Skin of body (tissue), 3 donors: ENCODE measurements at places on chromosomes 3 and 15. TPM values are rescaled to one million over a fixed set of nuclear protein-coding genes. Genes with fewer than 3 reads are reported as not detected.
A peak's percentile ranks its signal among the peaks of the same experiment; 100 is the strongest.

- no peak for DNase-seq
Measured at GRCh38 chr15:44735482-44736180, 697 bp upstream of the TRIM69 start.

GRCh38 chr3:45567730-45568172 lies 26.8 kb upstream of the LIMD1 start:
- no peak for DNase-seq

DNA sequence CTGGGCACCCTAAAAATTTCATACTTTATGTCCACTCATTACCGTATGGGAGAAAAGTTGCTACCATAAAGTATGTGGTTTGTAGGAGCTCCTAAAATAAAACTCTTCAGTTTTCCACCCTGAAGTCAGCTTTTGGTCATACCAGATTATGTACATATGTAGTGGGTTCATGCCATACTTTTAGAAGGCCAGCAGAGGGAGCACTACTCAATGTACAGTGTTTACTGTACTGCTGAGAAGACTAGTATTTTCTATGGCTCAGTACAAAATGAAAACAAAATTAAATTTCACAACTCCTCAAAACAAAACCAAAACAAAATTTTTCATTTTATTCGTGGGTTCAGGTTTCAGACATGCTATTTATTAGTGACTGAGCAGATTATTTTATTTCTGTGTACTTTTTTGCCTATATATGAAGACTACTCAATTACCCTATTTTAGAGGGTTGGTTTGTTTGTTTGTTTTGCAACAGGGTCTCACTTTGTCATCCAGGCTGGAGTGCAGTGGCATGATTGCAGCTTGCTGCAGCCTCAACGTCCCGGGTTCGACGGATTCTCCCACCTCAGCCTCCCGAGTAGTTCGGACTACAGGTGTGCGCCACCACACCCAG lies 24.3 kb downstream of the NXPE3 start:
- DNase-seq: peak; percentile 65

GRCh38 chr3:141064255-141064926 lies 13.2 kb downstream of the SPSB4 start:
- peak; percentile 18 for DNase-seq

DNA sequence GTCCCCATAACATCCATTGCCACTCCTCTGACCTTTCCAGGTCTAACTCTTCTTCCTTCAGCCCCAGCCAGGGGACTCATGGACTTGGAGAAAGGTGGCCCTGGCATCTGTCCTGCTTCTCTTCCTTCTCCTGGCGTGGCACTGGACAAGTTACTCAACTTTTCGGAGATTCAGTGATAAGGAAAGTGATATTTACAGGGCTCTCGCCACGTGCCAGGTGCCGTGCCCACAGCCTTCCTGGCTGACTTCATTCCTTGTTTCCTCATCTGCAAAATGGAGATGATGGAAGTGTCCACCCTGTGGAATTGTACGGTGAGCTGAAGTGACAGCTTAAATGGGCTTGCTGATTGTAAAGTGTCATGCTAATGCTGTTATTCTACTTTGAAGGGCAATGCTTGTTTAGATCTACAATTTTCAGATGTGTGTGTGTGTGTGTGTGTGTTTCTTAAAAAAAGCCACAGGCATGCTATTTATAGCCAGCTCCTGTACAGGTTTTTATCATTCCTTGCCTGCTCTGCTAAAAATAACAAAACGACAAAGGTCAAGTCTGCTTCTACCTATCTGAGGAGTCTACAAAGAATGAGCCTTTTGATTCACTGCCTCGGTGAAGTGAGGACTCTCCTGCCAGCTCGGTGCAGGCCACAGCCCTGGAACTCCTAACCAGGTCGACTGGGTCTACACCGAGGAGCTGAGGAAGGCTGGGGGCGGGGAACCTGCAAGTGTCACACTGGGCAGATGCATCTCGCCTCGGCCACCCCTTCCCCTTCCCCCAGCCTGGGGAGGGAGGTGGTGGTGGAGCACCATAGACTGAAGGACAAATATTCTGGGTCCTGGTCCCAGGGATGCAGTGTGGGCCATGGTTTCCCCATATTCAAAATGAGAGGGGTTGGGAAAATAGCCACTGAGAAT lies 11.4 kb upstream of the ATP2B2 start:
- DNase-seq: no peak

DNA sequence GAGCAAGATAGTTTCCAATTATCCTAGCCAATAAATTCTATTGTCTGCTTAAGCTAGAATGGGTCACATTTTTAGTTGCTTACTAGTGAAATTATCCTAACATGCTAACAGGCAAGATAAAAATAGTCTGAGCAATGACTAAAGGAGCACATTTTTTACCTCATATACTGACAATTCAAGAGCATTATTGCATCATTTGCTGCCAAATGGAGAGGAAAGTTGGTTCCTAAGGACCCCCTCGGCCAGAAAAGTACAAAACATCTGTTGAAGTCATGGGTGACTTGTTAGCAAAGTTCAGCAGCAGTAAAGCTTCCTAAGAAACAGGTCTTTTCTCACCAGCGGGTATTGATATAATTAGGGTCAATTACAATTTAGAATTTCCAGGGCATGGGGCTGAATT lies 1001.0 kb downstream of the FHIT start:
- no peak for DNase-seq

- peak; percentile 36 for DNase-seq
Measured at GRCh38 chr15:99450896-99451358, 114.9 kb upstream of the MEF2A start.

- no peak for DNase-seq
Measured at GRCh38 chr3:45635475-45636256, 41.1 kb downstream of the LIMD1 start.

- DNase-seq: no peak
Measured at GRCh38 chr3:141311170-141311495, 57.2 kb upstream of the ZBTB38 start.

GRCh38 chr15:79035111-79035601 lies 55.4 kb downstream of the RASGRF1 start:
- DNase-seq: no peak

DNA sequence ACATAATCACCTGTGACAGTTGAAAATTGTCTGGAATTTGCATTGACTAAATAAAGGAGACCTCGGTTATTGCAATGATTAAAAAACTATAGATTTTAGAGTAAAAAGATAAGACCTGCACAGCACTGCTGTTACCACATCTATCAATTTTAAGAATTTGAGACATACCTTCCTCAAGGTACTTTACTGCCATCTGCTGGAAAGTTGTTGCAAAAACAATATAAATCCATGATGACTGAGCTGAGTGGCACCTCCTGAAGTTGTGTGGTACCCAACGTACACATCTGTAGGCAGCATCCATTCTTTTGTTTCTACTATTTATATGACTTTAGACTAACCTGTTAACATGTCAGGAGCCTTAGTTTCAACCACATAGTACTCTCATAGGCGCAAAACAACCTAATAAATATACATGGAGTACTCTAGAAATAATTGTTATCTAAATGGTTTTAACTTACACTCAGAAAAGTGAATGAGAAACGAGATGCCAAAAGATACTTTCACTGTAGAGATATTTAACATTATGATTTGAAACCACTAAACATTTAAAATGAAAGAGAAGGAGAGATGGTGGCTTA lies 106.7 kb downstream of the GHSR start:
- DNase-seq: no peak

- no peak for DNase-seq
Measured at GRCh38 chr3:118127992-118128391, 906.7 kb downstream of the IGSF11 start.

- no peak for DNase-seq
Measured at GRCh38 chr15:45641999-45642932, 7.4 kb downstream of the SQOR start.

DNA sequence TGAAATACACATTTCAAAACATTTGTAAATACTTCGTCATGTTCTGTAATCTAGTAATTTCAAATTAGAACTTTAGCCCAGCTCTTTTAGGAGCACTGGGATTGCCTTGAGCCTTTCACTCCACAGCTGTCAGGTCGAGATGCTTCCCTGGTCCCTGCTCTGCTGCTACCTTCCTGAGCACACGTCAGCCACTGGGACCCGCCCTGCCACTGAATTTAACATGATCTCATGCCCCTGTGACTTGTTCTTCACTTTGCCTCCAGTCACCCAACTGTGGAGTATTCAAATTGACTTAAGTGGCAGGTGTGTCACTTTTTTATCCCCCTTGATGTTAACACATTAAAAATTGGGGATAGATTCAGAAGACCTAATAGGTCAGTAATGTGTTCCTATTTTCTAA lies 3.3 kb downstream of the ARRDC4 start:
- no peak for DNase-seq

- no peak for DNase-seq
Measured at GRCh38 chr3:189582179-189582578, 49.0 kb upstream of the TP63 start.

DNA sequence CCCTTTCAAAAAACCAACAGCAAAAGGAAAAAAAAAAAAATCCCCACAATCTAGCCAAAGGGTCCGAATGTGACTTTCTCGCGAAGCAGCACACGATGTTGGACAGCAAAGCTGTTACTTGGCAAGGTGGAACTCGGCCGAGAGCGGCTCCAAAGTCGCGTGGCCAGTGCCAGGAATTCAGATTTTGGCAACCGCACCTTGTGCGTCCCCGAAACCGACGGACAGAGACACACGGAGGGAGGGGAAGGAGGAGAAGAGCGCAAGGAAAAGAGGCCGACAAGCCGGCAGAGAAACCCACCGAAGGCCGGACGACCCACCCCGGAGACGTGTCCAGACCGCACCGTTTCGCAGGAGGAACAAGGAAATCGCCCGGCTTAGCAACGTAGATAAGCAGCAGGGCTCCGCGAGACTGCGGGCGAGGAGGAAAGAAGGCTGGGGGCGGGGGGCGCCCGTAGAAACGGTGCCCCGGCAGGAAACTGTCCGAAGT lies 517.3 kb downstream of the MECOM start:
- no peak for DNase-seq

- no peak for DNase-seq
Measured at GRCh38 chr15:35748105-35748504, 202.1 kb upstream of the DPH6 start.

DNA sequence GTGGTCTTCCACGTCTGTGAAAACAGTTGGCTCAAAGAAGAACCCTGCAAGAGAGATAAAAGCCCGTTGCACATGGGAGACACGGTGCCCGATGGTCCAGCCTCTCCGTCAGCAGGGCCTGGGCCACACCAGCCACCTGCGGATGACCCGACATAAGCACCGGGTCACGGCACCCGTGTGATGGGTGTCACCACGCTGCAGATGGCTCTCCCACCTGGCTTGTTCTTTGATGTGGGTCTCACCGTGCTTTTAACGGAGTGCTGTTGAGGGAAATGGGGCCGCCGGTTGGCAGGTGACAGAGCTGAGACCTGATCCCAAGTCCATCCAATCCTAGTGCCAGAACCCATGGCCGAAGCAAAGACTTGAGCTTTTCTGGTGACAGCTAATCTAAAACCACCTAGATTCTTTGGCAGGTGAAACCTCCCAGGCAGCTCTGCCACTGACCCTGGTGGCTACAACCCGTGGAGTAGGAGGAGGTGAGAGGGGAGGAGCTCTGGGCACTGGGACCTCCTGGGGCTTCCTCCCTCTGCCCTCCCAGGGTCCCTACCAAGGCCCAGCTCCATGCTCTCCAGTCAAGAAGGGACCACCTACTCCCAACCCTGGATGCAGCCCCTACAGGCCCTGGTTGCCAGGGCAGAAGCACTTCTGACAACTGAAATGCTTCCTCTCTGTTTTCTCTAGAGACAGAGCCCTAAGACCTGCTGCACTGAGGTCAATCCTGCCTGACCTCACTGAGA lies 23.4 kb upstream of the SLC41A3 start:
- DNase-seq: no peak

- no peak for DNase-seq
Measured at GRCh38 chr3:125644036-125645005, 49.0 kb upstream of the OSBPL11 start.

The PLA2G4B gene
- total RNA-seq: 16.5 TPM

The SLC22A14 gene
- 0.30 TPM for total RNA-seq

The SYNPR gene
- total RNA-seq: 0.20 TPM

The MEIS2 gene
- 25.5 TPM for total RNA-seq

The GOLGA6A gene
- total RNA-seq: 0.89 TPM

The GP5 gene
- 0.39 TPM for total RNA-seq

The ADAMTS7 gene
- total RNA-seq: 6.6 TPM

The CRYBG3 gene
- 49.5 TPM for total RNA-seq

The TM4SF4 gene
- not detected for total RNA-seq

The FBXO40 gene
- 0.59 TPM for total RNA-seq
